ENCODE measurements at places on chromosomes 7 and 10. TPM values are rescaled to one million over a fixed set of nuclear protein-coding genes. Genes with fewer than 3 reads are reported as not detected.

The TRIM73 gene
- total RNA-seq, result 0.90 TPM

The SPDYE11 gene
- total RNA-seq, result not detected

The AP5Z1 gene
- 17.6 TPM for total RNA-seq

The ABCB4 gene
- total RNA-seq, result under 0.01 TPM

The CYP3A5 gene
- not detected for total RNA-seq

The NUDCD3 gene
- 72.4 TPM for total RNA-seq

The IGFBP1 gene
- not detected for total RNA-seq

The CDK1 gene
- 41.8 TPM for total RNA-seq

The ARMC3 gene
- not detected for total RNA-seq

The KCND2 gene
- total RNA-seq, result 0.13 TPM

The SNX10 gene
- 3.3 TPM for total RNA-seq

The SPAM1 gene
- not detected for total RNA-seq

The DTX2 gene
- 4.1 TPM for total RNA-seq

The SPDYE1 gene
- not detected for total RNA-seq

The GFRA1 gene
- total RNA-seq, result 12.0 TPM

The PTCD1 gene
- total RNA-seq, result 3.7 TPM

The H2BK1 gene
- not detected for total RNA-seq
